Thoracic aorta (tissue), 2 donors: ENCODE measurements at places on chromosomes 2 and 18.

- H3K27ac ChIP-seq: no peak overlapping the region
- H3K36me3 ChIP-seq: no peaks in the 10 kb centered on the region
- H3K27me3 ChIP-seq: no peaks in the 10 kb centered on the region
- peaks cover 8% of the 10 kb centered on the region for H3K4me1 ChIP-seq
- DNase-seq: no peak
These were observed 151.9 kb downstream of the DOCK10 start for GRCh38 chr2:224890372-224890771.

DNA sequence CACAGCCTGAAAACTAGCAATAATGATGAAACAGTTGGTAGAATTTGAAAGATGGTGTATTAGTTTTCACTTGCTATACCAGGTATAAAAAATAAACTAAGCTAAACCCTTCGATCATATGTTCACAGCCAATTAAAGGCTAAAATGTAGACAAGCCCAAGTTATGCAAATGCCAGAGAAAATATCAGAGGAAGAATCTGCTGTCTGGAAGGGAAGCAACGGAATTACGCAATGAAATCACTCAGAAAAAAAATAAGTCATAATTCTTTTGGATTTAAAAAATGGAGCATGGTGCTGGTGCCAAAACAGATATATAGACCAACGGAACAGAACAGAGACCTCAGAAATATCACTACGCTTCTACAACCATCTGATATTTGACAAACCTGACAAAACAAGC is 108.3 kb downstream of the ARL4C start:
- no peaks in the 10 kb centered on the region for H3K27me3 ChIP-seq
- H3K4me3 ChIP-seq: no peak overlapping the region
- no peaks in the 10 kb centered on the region for H3K4me1 ChIP-seq
- no peak overlapping the region for H3K27ac ChIP-seq

- peak overlapping the region; percentile 30 for H3K27ac ChIP-seq
- peaks cover 25% of the 10 kb centered on the region for H3K4me1 ChIP-seq
- DNase-seq: peak; percentile 37
- no peaks in the 10 kb centered on the region for H3K36me3 ChIP-seq
- no peak overlapping the region for H3K4me3 ChIP-seq
These were observed 43.4 kb upstream of the HAAO start for GRCh38 chr2:42835577-42836371.

- H3K4me1 ChIP-seq: no peaks in the 10 kb centered on the region
- DNase-seq: no peak
- no peak overlapping the region for H3K4me3 ChIP-seq
These were observed 33.6 kb downstream of the PLEKHA3 start for GRCh38 chr2:178513876-178514275.

DNA sequence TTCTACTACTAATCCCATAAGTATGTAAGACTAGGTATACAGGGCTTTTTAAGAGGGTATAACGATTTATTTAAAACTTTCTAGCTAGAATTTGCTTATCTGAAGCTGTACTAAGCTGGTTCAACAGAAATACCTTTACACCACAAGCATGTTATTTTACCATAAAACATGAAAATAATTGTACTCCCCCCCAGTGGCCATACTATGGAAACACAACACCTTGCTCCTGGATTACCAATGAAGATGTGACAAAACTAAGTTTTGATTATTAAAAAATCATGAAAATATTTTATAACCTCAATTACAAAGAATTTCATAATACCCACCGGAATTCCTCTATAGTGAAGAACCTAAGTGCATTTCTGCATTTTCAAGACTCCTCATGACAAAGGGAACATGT is 27.3 kb downstream of the LPIN2 start:
- H3K27me3 ChIP-seq: no peaks in the 10 kb centered on the region
- peaks cover 57% of the 10 kb centered on the region for H3K4me1 ChIP-seq
- H3K4me3 ChIP-seq: no peak overlapping the region
- no peak overlapping the region for H3K27ac ChIP-seq

DNA sequence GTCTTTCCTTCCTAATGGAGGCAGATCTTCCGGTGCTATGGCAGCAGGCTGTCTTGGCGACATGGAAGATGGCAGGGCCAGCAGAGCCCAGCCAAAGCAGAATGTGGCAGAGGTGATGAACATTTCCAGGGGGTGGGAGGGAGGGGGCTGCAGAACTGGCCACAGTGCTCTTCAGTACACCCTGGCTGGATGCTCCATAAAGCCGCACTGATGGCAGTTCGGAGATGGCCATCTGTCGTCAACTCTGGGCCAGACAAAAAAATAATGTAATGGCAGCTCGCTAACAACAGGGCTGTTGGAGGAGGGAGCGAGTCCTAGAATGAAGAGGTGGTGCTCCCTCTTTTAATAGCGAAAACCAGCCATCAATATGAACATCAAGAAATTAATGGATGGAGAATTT is 271.0 kb downstream of the ZNF521 start:
- no peaks in the 10 kb centered on the region for H3K27me3 ChIP-seq
- H3K27ac ChIP-seq: no peak overlapping the region
- H3K4me1 ChIP-seq: no peaks in the 10 kb centered on the region

DNA sequence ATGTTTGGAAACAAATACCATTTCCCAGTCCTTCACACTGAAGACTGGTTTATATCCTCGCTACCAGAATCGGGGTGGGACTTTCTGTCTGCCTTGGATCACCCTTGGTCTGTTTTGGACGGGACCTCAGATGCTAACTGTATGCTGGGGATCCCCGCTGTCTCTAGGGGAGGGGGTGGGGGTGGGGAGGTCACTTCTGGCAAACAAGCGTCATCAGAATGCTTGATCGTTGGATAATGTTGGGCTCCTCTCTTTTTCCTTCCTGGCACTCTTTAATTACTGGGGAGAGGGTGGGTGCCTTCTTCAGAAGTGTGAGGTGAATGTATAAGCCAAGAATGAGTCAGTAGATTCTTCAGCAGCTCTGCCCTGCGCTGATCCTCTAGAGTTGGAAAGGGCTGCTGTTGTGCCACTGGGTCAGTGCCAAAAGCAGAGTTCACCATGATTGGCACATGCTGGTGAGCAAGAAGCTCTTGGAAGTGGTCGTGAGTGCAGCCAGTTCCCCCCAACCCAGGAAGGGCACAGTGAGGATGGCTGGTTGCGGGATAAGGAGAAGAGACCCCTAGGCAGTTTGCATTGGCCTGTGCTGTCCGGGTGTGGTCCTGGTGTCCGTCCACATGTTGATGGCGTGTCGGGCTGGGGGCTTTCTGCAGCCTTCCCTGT is 32.2 kb downstream of the DGKD start:
- DNase-seq: no peak
- no peaks in the 10 kb centered on the region for H3K36me3 ChIP-seq
- H3K27me3 ChIP-seq: no peaks in the 10 kb centered on the region
- H3K4me3 ChIP-seq: peak overlapping the region; percentile 63

DNA sequence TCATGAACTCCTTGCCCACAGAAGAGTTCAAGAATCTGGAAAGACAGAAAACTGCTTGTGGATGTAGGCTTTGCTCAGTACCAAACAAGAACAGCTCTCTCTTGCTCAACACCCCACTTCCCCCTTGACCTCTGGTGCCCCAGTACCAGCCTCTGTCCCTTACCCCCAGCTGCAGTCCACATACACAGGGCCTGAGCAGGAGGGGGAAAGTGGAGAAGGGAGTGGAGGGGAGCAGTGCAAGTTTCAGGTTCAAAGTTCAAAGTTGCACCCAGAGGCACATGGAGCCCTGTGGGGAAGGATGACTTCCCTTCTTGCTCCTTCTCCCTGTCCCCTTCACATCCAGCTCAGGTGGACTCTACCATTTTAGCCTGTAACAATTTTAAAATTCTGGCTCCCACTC is 61.1 kb upstream of the LPIN2 start:
- H3K36me3 ChIP-seq: peaks cover 21% of the 10 kb centered on the region
- H3K27ac ChIP-seq: no peak overlapping the region
- H3K4me1 ChIP-seq: no peaks in the 10 kb centered on the region
- no peak for DNase-seq
- no peak overlapping the region for H3K4me3 ChIP-seq

- H3K4me3 ChIP-seq: no peak overlapping the region
- no peaks in the 10 kb centered on the region for H3K27me3 ChIP-seq
These were observed 10.2 kb downstream of the ACKR3 start for GRCh38 chr2:236579746-236580315.

GRCh38 chr18:44197832-44198611 is 482.7 kb upstream of the SETBP1 start:
- H3K36me3 ChIP-seq: no peaks in the 10 kb centered on the region
- no peaks in the 10 kb centered on the region for H3K4me1 ChIP-seq
- no peaks in the 10 kb centered on the region for H3K27me3 ChIP-seq
- no peak for DNase-seq

DNA sequence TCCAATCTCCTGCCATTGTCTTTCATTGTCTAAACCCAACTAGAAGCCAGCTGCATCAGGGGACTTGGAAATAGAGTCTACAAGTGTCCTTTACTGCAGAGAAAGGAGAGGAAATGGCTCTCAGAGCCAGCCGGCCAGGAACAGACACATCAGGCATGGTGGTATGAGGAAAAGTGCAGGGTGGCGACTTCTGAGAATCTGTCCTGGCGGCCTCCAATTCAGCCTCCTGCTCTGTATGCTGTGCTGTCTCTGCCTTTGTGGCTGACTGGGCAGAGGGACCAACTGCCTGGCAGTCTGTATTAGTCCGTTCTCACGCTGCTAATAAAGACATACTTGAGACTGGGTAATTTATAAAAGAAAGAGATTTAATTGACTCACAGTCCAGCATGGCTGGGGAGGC is 36.8 kb upstream of the AQP4 start:
- H3K4me1 ChIP-seq: no peaks in the 10 kb centered on the region
- H3K27me3 ChIP-seq: no peaks in the 10 kb centered on the region
- H3K27ac ChIP-seq: no peak overlapping the region
- DNase-seq: no peak
